ENCODE measurements at places on chromosomes 16 and 17.

GRCh38 chr17:42980274-42980765 lies at the start of gene RUNDC1:
RUNDC1 (plus strand) TSS chr17:42980565; CDS start chr17:42980577, 12 bp downstream.
- peaks cover 38% of the 10 kb centered on the region for H3K4me1 ChIP-seq
- peak; percentile 91 for DNase-seq
- H3K4me3 ChIP-seq = peak within 1 kb of the TSS; percentile 98
- H3K27ac ChIP-seq = peak within 1 kb of the TSS; percentile 87
- peaks cover 21% of the 10 kb centered on the region for H3K36me3 ChIP-seq

DNA sequence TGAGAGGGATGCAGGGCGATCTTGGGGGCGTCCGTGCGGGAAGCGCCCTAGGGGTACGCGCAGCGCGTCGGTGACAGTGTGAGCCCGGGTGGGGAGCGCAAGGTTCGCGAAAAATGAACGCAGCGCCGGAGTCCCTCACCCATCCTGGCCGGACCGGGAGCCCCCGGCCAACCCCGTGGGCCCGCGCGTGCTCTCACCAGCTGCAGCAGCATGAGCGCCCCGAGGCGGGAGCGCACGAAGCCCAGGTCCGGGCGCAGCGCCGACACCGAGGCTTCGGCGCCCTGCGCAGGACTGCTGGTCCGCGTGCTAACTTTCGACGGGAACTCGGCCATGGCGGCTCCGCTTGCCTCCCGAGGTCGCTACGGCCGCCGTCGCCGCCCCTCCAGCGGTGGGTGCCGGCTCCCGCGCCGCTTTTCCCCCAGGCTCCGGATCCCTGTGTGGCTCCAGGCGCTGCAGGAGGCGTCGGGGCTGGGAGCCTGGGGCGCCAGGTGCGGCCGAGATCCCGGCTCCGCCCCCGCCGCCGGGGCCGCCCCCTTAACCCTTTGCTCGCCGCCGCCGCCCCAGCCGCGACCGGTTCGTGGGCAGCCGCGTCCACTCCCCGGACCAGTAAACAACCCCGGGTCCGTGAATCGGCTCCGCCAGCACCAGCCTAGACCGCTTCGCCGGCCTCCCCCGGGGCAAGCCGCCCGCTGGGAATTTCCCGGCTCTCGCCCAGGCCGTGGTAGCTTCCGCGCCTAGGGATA lies at the start of gene PLLP:
Gene PLLP (minus strand): TSS at position 464 of the 743 bp plus-strand sequence. CDS start 132 bp downstream, at position 332.
- DNase-seq = peak; percentile 25

- peaks cover 60% of the 10 kb centered on the region for H3K4me1 ChIP-seq
- H3K27me3 ChIP-seq = no peaks in the 10 kb centered on the region
- peaks cover 81% of the 10 kb centered on the region for H3K36me3 ChIP-seq
- H3K4me3 ChIP-seq = no peak overlapping the region
Observed at GRCh38 chr16:18797746-18798145, 3.6 kb downstream of the ARL6IP1 start.

- H3K4me3 ChIP-seq = no peak overlapping the region
- peaks cover 20% of the 10 kb centered on the region for H3K27me3 ChIP-seq
- no peak for DNase-seq
- peaks cover 12% of the 10 kb centered on the region for H3K4me1 ChIP-seq
- H3K36me3 ChIP-seq = no peaks in the 10 kb centered on the region
Observed at GRCh38 chr17:40900809-40901356, 15.8 kb upstream of the KRT20 start.
